ENCODE measurements at places on chromosomes 1 and 21. TPM values are rescaled to one million over a fixed set of nuclear protein-coding genes. Genes with fewer than 3 reads are reported as not detected.

ATP5PO gene
- 112 TPM for total RNA-seq

CYP4Z1 gene
- 3.5 TPM for total RNA-seq

TMEM54 gene
- total RNA-seq: 12.3 TPM

COL24A1 gene
- 6.1 TPM for total RNA-seq

FAM131C gene
- not detected for total RNA-seq

TCHH gene
- 0.13 TPM for total RNA-seq

TTC22 gene
- 0.36 TPM for total RNA-seq

ROR1 gene
- 16.7 TPM for total RNA-seq

SNAPIN gene
- 30.2 TPM for total RNA-seq

RIMS3 gene
- 8.7 TPM for total RNA-seq

GNAT2 gene
- total RNA-seq: not detected

EDARADD gene
- 2.2 TPM for total RNA-seq

AKR7A3 gene
- 1.6 TPM for total RNA-seq

PTPN22 gene
- total RNA-seq: 4.1 TPM

FCRL4 gene
- not detected for total RNA-seq

Data from sciatic nerve (tissue), 2 donors.